ENCODE measurements at places on chromosomes 6 and 20.

DNA sequence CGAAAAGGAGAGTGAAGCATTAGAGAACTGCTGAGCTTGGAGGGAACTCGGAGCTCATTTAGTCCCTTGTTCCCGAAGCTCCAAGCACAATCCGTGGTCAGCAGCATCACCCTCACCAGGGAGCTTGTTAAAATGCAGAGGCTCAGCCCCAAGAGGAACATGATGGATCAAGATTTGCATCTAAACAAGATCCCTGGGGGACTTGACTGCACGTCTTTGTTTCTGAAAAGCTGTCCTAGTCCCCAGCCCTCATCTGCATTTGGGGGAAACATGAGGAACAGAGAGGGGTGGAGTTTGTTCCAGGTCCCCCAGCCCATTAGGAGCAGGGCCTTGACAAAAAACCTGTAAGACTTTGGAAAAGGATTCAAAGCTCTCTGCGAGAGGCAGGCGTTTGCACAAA is 4.1 kb upstream of the LBP start:
- DNase-seq: no peak

- no peak for DNase-seq
Measured at GRCh38 chr20:19701429-19701828, 56.6 kb upstream of the RIN2 start.

DNA sequence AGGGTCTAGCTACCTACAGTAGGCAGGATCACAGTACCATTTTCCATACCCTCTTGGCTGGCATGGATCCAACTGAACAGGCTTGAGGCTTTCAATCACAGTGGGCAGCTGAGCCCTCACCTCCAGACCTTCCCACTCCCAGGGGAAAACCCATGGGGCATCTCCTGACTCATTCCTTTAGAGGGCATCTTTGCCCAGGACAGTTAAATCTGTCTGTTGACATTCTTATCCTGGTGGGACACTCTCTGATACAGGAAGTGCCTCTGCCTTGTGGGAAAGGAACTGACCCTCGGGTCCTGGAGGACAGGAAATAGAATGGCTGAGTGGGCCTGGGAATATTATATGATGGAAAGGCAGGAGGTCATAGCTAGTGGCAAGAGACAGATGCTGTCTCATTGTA is 10.2 kb upstream of the EPB41L1 start:
- no peak for DNase-seq

DNA sequence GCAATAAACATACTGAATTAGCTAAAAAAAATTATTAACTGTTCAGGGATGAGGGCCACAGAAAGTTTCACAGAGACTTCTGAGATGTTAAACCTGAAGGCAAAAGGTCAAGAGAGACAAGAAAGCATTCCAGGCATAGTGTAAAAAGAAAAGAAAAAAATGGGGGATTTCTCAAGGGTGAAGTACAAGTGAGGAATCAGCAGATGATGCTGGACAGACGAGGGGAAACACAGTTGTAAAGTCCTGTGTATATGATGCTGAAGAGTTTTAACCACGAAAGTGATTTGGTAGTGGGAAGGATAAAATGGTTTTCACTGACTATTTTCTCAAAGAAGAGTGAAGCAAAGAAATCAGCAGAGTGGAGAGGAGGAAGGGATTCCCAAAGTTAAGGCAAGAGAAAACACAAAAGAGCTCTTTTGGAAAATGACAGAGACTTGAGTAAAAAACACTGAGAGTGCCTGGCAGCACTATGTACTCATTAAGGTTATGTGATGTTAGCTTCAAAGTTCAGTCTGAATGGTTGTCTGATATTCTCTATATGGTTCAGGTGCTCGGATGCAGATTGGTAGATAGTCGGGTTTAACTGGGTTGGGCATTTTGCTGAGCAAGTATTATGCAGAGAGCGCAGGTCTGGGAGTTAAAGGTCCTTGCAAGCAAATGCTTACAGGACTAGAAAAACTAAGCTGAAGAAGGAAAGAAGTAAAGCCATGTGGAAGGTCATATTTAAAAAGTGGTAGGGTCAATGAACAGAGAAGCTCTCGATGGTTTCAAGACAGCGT is 16.4 kb downstream of the RAB23 start:
- no peak for DNase-seq

Measured in stimulated activated CD4-positive, alpha-beta T cell treated with anti-CD3 and anti-CD28 coated beads, Interleukin-15, amount 100 ng/mL, for 48 hours (primary cell).